Kasumi-1 (cell line): ENCODE measurements at places on chromosomes 1 and 21.

DNA sequence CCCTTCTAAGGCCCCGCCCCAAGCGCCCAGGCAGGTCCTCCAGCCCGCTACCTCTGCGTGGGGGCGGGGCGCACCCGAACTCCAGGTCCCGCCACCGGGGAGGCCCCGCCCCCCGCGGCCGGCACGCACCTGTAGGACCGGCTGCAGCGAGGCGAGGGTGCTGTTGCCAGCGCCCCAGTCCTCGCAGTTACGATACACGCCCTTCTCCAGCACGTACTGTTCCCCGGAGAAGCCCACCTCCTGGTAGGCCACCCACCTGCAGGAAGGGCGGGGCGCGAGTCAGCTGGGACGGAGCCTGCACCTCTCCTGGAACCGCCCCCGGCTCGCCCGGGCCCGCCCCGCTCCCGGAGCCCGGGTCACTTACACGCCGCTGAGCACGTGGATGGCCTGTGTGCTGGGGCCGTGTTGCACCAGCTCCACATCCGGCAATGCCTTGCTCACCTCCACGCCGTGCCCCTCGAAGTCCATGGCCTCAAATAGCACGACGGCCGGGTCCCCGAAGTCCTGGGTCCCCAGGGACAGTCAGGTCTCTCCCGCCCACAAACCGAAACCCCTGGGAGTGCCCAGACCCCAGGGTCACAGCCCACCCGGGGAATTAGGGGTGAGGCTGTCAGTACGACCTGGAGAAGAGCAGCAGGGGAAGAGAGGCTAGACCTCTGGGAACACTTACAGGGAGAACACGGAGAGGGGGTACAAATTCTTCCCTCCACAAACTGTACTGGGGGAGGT, 17.3 kb downstream of the CRYBG2 start:
- DNase-seq = no peak

DNA sequence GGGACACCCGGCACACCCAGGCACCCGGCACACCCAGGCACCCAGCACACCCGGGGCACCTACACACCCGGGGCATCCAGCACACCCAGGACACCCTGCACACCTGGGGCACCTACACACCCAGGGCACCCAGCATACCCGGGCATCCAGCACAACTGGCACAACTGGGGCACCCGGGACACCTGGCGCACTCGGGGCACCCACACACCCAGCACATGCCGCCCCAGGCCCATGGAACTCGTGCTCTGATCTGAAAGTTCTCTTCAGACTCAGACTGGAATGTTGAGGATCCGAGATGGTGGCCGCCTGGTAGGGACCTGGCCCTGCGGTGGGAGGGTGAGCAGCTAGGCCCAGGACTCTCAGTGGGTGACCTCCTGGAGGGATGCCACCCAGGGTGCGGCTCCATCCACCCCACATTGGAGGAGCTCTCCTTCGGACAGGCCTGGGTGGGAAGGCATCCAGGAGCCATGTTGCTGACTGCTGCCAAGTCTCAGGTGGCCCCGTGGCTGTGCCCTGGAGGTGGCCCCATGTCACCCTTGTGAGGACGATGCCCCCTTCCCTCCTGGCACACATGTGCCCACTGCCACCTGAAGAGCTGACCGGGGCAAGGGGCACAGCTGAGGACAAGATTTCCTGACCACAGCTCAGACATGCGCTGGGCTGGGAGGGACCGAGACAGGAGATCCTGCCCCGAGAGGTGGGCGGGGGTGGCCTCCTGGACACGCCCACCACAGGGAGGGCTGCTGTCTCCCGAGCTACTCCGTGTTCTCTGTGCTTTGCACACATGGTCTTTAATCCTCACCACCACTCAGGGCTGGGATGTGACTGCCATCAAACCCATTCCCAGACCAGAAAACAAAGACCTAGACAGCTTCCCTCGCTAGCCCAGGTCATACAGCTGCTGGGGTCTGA, 37.0 kb downstream of the UBE2G2 start:
- DNase-seq = no peak

GRCh38 chr1:10891091-10891490, 94.6 kb upstream of the CASZ1 start:
- no peak for DNase-seq

GRCh38 chr1:43509740-43510375, 20.8 kb upstream of the PTPRF start:
- no peak for DNase-seq

DNA sequence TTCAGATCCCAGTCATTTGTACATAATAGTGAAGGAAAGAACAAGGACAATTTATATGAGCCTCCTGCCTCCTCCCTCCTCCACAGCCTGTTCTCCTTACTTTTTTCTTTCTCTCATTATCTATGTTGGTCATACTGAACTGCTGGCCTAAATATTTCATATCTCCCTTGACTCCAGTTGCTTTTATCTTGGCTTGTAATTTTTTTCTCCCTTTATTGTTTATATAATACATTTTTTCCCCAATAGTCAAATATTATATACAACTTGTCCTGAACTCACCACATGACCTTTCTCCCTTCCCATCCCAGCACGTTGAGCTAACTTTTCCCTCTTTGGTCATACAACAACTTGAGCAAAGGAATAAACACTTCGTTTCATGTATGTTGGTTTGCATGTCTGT, 752.1 kb downstream of the LTN1 start:
- no peak for DNase-seq

DNA sequence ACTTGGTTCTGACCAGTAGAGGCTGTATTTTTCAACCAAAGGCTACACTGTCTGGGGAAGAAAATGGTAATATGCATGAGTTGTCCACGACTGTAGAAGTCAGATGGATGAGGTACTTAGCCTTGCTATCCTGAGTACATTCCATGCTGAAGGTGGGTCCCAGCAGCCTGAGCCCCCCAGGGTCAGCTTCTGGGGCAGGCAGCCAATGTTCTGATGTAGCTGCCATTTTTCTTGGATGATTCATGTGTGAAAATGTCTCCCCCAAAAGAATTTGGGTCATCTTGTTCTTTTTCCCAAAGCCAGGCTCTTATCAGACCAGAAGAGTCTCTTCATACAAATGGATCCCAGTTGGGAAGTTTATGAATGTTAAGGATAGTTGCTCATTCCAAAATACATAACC, 172.2 kb upstream of the UBE2U start:
- no peak for DNase-seq

DNA sequence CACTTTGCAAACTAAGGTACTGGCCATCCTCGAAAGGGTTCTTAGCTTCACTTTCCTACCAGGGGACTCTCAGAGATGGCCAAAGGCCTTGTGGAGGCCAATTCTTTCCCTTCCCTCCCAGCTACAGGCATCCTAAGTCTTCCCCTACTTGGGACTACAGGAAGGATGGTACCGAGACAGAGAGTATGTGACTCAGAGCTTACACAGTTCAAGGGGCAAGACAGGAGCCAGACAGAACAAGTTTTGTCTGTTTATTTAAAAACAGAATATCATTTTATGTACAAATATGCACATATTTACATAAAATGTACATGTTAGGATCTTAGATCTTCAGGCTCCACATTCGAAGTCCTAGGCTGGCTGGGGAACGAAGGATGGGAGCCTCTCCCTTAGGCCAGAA, 1.1 kb upstream of the ARHGAP30 start:
- DNase-seq = no peak

- no peak for DNase-seq
Measured at GRCh38 chr1:58904299-58905125, 120.7 kb upstream of the JUN start.

DNA sequence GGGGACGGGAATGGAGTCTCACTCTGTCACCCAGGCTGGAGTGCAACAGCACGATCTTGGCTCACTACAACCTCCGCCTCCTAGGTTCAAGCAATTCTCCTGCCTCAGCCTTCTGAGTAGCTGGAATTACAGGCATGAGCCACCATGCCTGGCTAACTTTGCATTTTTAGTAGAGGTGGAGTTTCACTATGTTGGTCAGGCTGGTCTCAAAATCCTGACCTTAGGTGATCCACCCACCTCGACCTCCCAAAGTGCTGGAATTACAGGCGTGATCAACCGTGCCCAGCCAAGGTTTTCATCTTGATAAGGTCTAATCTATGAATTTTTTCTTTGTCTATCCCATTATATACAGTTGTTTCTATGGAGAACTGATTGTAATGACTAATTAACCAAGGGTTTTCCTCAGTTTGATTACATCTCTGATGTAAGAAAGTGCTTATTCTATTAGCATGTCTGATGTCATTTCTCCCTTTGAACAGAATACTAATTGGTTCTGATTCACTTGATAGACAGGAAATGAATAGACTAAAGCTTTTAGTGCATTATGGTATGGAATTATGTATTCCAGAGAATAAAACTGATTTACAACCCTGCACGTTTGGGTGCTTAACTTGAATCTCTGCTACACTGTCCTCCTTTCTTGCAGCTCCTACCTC, 11.9 kb downstream of the PACC1 start:
- no peak for DNase-seq

DNA sequence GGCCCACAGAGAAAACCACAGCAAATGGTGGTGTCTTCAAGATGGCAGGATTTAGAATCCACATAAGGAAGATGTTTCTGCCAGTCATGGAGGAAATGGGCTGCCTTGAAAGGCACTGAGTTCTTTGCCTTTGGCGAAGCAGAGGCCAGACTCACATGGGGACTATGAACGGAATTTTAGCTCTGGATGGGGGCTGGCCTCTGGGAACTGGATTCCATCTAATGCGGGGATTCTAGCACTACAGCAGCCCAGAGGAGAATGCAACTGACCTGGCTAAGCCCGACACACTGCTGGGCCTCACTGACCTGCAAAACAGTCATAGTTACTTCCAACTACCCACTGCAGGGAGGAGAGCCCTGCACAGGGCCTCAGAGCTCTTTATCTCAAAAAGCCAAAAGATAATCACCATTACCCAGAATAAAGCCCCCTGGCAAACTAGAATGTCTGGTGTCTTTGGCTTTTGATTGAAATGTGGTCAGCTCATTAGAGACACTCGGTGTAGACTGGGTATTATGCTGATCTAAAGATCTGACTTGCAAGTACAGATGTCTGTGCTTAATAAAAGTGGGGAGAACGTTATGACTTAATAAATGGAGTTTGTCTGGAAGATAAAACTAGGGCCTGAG, 11.6 kb downstream of the HCRTR1 start:
- no peak for DNase-seq
